ENCODE measurements at places on chromosomes 11 and 22.
A peak's percentile ranks its signal among the peaks of the same experiment; 100 is the strongest.

GRCh38 chr22:33848251-33848650 lies 72.0 kb downstream of the LARGE1 start:
- DNase-seq: no peak

- no peak for DNase-seq
Measured at GRCh38 chr22:43305806-43306205, 37.4 kb downstream of the SCUBE1 start.

GRCh38 chr11:57459164-57460021 lies 935 bp upstream of the RTN4RL2 start:
- peak; percentile 40 for DNase-seq

GRCh38 chr11:34823197-34823596 lies 93.0 kb downstream of the APIP start:
- DNase-seq: no peak

- DNase-seq: no peak
Measured at GRCh38 chr22:10780281-10780680, 4747.7 kb upstream of the OR11H1 start.

Measured in activated naive CD8-positive, alpha-beta T cell treated with anti-CD3 and anti-CD28 coated beads for 36 hours (primary cell).